HFFc6 (cell line): ENCODE measurements at places on chromosomes 7 and 10.
A peak's percentile ranks its signal among the peaks of the same experiment; 100 is the strongest.

DNA sequence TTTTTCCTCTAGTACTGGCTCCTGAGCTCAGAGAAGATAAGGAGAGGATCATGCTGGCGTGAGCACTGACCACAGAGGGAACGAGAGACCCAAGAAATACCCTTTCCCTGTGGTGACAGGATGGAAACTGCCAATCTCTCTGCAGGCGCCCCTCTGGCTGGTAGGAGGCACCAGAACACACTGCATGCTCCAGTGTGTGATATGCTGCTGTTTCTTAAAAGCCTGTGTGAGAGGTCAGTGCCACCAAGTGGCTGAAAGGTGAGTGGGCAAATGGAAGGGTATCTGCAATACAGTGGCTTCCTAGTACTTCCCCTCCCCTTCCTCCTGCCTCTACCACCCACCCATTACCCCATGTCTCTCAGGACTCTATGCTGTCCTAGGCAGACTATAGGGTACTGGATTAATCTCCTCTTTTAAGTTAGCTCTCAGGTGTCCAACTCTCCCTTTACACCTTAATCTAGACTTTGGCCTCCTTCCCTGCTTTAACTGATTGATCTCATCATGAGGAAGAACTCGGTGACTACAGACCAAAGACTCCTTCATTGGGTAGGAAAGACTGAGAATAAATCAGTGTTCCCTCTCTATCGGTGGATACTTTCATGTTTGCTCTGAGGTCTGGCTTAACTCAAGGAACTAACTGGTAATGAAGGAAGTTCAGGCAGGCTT, 283.6 kb downstream of the ADRA2A start:
- no peak for DNase-seq

GRCh38 chr7:80146545-80147182, 12.0 kb downstream of the GNAI1 start:
- no peak for DNase-seq

- DNase-seq = no peak
These were observed 44.2 kb downstream of the MINDY4 start for GRCh38 chr7:30815388-30815854.

GRCh38 chr7:129144834-129145668, 544 bp downstream of the TSPAN33 start:
- DNase-seq = no peak

DNA sequence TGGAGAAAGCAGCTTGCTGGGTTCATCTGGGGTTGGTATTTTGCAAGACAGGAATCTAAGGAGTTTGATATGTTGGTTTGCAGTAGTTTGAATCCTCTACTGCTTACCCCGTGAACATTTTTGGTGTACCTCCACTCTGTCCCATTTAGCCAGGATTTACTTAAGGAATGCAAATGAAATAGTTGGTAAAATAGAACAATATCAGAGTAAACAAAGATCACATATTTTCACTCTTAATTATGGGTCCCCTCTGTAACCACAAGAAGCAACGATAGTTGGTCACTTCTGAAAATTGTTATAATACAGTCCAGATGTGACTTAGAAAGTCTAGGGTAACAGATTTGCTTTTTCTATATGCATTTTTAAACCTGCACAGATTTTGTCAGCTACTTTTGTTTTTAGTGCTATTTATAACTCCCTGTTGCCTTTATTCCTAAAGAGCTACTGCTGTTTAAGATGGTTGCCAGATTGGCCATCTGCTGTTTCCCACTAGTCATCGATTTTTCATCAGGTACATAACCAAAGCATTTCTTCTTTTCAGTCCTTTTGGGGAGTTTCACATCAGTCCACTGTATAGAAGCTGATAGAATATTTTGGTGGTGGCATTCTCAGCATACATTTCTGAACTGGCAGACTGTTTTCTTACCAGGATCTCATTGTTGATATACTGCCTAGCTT, 37.6 kb downstream of the MAPK8 start:
- no peak for DNase-seq

- DNase-seq = no peak
These were observed 494.4 kb upstream of the SEMA3D start for GRCh38 chr7:85681241-85681640.

- no peak for DNase-seq
These were observed at the start of gene CELF2 for GRCh38 chr10:11017570-11018431. Gene CELF2 (plus strand): TSS chr10:11017872. CDS start chr10:11018090, 218 bp downstream.

DNA sequence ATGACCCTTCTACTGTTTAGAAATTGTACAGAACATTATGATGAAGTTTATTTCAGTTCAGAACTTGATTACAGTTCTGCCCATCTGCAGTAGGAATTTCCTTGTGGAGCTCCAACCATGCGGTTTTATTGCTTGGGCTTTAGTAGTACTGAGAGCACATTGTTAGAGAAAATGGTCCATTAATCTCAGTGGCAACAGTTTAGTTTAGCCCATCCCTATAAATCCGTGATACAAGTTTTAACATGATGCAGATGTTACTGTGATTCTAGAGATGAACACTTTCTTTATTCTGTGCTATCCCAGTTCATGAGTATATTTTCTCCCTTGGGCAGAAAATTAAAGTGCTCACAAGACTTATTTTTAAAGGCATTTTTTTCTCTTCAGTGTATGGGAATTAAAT, 84.8 kb upstream of the FZD8 start:
- DNase-seq = no peak

DNA sequence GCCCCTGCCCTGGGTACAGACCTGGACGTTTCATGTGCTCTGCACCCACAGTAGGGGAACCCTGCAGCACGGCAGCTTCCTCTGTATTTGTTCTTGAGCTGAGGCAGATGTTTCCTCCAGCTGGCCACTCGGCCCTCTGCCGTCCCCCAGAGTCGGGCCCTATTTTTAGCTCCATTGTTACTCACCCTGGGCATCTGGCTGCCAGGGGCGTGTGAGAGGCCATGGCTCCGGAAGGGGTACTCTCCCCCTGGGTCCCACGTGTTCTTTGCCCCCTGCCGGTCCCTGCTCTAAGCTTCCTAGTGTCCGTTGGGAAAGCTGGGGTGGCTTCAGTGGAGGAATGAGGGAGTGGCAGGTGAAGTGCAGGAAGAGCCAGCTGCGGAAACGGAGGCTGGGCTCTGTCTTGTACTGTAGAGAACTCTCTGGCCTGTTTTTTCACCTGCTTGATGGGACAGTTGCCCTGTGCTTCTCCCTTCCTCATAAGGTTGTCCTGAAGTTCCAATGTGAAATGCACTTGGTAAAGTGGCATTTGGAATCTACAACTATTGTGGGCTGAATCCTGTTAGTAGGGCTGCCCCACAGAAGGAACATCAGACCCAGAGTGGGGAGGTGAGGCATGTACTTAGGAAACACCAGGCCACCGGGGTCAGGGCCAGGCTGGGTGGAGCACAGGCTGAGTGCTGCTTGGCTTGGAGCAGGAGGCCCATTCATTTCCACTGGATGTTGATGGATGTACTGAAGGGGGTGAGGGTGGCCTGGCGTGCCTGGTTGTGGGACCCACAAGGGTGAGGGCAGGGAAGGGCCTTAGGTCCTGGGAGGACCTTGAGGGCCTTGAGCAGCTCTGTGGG, 30.6 kb downstream of the PALD1 start:
- no peak for DNase-seq

DNA sequence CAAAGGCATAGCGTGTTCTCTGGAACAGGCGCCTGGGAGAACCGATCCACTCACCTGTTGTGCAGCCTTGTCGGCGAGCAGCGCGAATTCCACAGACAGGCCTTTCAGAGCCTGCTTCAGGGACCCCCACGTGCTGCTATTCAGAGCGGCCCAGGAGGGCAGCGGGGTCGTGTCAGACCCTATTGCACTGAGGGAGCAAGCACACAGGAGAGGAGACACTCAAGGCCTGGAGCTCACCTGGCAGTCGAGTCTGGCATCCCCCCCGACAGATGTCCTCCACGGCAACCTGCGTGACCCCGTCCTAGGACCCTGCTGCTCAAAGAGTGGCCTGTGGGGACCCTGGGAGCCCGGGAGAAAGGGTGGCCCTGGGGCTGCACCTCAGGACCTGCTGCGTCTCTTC, 21.1 kb downstream of the NUDT1 start:
- DNase-seq = no peak

DNA sequence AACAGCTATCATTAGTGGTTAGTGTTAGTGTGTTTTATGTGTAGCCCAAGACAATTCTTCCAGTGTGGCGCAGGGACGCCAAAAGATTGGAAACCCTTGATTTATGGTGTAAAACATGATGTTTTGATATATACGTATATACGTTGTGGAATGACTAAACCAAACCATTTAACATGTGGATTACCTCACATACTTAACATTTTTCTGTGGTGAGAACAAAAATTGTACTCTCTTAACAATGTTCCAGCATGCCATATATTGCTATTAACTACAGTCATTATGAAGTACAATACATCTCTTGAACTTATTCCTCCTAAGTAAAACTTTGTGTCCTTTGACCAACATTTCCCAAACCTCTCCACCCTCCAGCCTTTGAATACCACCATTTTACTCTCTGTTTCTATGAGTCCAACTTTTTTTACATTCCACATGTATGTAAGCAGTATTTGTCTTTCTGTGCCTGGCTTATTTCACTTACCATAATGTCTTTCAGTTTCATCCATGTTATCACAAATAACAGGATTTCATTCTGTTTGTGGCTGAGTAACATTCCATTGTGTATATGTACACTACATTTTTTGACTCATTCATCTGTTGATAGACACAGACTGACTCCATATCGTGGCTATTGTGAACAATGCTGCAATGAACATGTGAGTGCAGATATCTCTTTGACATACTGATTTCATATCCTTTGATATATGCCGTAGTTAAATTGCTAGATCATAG, 42.2 kb upstream of the MAGI2 start:
- peak; percentile 74 for DNase-seq

GRCh38 chr7:25389489-25390106, 161.3 kb upstream of the NPVF start:
- DNase-seq = no peak
